ELR (cell line): ENCODE measurements at places on chromosomes 3 and 15.

DNA sequence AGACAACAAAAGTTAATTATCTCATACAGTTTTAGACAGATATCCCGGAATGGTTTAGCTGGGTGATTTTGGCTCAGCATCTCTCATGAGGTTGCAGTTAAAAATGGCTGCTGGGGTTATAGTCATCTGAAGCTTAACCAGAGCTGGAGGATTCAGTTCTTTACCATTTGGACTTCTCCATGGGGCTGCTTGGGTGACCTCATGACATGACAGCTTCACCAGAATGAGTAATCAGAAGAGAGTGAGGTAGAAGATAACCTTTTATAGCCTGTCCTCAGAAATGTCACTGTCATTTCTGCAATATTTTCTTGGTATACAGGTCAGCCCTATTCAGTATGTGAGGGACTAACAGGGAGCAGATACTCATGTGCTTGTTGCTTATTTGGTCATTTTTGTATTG lies 30.9 kb downstream of the TFG start:
- peak; percentile 31 for DNase-seq

GRCh38 chr3:186570941-186571643 lies 572 bp downstream of the DNAJB11 start:
- DNase-seq = peak; percentile 1

- no peak for DNase-seq
Measured at GRCh38 chr15:83346342-83346741, 61.9 kb upstream of the BNC1 start.

- peak; percentile 66 for DNase-seq
Measured at GRCh38 chr3:8938021-8938420, 25.3 kb downstream of the RAD18 start.

GRCh38 chr3:12797124-12797891 lies 828 bp downstream of the CAND2 start:
- no peak for DNase-seq

DNA sequence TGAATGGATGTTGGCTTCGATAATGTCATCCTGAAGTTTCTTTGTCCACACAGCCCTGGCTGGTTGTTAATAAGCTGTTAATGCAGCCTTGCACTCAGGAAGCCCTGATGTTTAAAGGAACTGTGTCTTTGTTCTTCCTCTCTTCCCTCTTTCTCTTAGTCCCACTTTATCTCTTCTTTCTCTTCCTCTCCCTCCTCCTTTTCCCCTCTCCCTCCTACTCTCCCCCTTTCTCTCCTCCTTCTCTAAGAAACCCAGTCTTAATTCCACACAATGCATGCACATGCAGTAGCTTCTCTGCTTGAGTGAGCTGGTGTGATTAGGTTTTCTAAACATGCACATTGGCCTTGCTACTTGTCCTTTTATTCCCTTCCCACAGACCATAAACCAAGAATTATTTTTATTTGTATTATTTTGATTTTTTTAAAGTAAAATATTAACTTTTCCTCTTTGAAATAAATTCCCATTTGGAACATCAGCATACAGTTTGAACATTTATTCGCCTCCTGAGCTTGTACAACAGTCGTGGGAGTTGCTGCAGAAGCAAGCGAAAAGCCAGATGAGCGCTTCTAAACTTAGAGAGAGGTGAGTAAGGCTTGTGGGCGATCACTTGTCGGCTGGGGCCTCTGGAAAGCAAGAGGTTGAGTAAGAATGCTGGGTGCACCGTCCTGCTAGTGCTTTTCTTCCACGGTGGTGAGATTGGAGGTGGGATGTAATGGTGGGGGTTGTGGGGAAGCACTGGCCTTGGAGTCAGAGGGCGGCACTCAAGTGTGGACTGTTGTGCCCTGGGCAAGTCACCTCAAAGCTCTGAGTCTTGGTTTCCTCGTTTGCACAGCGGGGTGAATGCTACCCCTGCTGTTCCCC lies 7.2 kb downstream of the GHRL start:
- DNase-seq = no peak

DNA sequence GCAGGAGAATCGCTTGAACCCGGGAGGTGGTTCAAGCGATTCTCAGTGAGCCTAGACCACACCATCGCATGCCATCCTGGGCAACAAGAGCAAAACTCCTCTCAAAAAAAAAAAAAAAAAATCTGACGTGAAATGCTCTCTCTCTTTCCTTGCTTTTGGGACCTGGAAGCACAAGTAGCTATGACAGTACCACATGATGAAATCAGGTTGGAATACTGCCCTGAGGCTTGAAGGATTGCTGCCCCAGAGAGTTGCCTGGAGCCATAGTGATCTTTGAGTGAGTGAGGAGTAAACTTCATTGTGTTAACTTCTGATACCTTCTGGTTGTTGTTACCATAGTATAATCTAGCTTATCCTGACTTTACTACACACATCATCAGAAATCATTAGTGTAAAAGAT lies 23.3 kb downstream of the AKAP13 start:
- peak; percentile 82 for DNase-seq

DNA sequence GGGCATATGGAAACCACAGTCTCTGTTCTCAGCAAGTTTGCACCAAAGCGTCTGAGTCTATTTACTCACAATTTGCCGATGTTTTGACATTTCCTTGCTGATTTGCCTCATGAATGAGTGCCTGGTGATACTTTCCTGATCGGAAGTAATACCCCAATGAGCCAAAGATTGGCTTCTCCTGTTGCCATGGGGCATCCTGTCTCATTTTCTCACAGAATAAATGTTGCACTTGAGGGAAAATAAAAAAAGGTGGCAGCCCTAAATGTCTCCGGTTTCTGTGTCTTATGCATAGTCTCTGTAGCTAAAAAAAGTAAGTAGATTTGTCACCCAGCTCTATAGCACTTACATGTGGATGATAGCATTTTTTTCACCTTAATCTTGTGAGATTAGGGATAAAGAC lies 73.7 kb upstream of the CADPS start:
- DNase-seq = no peak

DNA sequence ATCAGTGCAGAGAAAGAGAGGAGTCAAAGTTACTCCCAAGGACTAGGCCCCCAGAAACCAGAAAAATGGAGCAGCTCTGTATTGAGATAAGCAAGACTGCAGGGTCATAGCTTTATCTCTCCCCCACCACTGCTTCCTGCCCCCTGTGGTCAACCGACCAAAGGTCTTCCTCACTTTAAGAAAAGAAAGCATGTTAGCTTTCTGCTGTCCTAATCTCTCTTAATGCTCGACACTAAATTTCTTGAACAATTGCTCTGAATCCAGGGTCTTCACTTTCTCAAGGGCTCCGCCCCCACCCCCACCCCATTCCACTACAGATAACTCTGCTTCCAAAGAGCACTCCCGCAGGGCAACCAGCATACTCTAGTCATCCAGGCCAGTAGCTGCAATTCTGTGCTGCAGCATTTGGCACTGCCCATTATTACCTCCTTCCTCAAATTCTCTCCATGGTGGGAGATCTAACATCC lies 31.9 kb downstream of the TNIK start:
- DNase-seq = no peak

DNA sequence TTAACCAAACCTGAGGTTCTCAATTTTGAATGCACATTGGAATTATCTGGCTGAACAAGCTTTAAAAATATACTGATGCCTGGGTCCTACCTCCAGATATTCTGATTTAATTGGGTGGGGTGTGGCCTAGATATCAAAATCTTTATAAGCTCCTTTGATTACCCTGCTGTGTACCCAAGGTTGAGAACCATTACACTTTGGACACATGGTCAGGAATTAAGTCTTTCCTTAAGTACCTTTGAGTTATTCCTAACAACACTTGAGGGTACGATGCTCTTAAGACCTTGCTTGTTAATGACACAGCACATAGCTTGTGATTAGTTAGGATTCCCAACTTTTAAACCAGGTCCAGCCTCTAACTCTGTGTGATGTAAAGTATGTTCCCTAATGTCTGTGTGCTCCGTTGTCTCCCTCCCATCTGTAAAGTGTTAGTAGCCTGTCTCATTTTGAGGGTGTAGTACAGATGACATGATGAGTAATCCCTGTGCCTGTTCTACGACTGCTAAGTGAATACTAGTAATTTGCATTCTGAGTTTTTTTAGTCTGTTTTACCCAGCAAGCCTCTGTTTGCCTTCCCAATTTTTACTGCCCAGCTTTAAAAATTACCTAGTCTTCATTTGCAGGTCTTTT lies 154.9 kb downstream of the KLHL25 start:
- DNase-seq = peak; percentile 71

GRCh38 chr3:129312671-129313414 lies 34.2 kb downstream of the HMCES start:
- no peak for DNase-seq

DNA sequence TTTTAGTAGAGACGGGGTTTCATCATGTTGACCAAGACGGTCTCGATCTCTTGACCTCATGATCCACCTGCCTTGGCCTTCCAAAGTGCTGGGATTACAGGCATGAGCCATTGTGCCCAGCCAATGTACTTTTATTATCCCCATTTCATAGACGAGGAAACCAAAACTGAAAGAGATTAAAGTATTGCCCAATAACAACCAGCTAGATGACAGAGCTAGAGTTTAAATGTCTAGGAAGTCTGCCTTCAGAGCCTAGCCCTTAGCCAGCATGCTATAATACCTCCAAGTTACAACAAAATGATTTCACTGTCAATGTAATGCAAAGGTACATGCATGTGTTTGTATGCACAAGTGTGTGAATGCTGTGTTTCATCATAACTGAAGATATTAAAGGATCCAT lies 389.4 kb upstream of the RBMS3 start:
- DNase-seq = no peak

DNA sequence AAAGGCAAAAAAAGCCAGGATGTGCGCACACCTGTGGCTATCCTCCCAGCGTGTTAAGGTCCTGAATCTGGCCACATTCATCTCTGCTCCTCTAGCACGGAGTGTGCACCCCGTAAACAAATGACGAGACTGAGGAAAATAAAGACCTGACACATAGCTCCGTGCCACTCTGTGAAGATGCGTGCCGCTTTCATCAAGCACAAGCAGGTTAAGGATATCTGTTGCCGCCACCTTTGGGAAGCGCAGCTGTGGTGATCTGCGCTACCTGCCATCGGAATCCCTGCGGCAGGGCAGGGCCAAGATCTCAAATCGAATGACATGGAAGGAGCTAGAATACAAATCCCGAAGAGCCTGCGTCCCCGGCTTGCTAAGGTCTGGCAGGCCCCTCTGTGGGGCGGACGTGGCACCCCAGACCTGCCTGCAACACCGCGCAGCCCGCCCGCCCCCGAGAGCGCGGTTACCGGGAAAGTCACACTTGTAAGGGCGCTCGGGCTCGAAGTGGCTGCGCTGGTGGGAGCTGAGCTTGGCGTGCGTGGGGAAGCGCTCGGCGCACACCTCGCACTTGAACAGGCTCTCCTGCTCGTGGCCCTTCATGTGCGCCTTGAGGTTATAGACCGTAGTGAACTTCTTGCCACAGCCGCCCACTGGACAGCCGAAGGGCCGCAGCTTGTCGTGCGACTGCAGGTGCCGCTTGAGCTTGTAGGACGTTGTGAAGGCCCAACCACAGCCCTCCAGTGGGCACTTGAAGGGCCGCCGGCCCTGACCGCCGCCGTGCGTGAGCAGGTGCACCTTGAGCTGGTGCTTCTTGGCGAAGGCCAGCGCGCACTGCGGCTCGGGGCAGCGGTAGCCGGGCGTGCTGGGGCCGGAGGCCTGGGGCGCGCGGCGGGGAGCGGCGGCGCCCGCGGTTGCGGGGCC lies 936 bp downstream of the ZXDC start:
- DNase-seq = peak; percentile 64

DNA sequence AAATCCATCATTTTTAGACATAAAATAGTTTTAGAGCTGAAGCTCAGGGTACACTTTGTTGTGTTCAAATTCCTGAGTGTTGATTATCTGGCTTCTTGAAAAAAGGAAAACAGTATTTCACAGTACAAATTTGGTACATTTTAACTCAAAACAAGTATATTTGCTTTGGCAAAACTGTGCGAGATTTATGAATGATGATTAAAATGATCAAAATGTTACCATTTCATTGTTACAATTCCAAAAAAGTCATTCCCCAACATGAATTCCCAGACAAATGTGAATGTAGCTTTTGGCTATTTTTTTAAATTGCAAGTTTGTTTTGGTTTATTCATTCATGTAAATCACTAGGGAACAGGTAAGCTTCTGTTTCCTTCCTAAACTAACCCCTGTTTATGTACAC lies 347.4 kb upstream of the DCBLD2 start:
- DNase-seq = no peak

DNA sequence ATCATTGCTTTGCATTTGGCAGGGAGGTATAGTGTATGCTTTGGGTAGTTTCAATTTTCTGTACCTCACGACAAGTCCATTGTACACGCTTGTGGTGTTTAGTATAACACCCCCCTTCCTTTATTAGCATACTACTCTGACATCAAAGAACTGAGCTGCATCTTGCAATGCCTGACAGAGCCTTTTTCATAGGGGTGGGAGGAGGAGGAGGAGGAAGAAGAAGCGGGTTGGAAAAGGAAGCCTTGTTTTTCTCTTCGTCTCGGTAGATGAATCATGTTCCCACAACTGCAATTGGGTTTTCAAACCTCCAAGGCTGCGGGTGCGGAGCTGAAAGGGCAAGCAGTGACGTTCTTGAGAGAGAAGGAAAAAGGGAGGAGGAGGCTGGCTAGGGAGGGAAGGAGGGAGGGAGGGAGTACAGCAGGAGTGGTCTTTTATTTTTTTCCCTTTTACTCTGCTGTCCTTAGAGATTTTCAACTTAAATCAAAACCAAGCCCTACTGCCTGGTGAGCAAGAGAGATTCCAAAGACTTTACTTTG lies 175.7 kb downstream of the KLHL25 start:
- DNase-seq = peak; percentile 94

GRCh38 chr3:23711916-23712494 lies 93.8 kb upstream of the UBE2E1 start:
- DNase-seq = peak; percentile 23

DNA sequence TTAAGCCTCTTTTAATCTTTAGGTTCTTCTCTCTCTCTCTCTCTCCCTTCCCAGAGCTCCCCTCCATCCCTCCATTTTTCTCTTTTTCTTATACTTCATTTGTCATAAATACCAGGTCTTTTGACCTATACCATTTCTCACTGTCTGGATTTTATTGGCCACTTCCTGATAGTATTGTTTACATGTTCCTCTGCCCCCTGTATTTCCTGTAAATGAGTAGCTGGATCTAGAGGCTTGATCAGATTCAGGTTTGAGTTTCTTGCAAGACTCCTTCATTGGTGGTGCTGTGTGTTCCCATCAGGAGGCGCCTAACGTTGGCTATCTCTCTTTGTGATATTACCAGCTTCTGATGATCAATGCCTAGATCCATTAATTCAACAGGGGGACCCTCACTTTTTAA lies 42.2 kb downstream of the DAPK2 start:
- peak; percentile 8 for DNase-seq

GRCh38 chr3:5188419-5189221 lies 1.1 kb downstream of the EDEM1 start:
- peak; percentile 49 for DNase-seq
